SJCRH30 (cell line): ENCODE measurements at places on chromosomes 13 and 19. TPM values are rescaled to one million over a fixed set of nuclear protein-coding genes. Genes with fewer than 3 reads are reported as not detected.

Gene LILRA6
- total RNA-seq = not detected in 2 replicates

DNA sequence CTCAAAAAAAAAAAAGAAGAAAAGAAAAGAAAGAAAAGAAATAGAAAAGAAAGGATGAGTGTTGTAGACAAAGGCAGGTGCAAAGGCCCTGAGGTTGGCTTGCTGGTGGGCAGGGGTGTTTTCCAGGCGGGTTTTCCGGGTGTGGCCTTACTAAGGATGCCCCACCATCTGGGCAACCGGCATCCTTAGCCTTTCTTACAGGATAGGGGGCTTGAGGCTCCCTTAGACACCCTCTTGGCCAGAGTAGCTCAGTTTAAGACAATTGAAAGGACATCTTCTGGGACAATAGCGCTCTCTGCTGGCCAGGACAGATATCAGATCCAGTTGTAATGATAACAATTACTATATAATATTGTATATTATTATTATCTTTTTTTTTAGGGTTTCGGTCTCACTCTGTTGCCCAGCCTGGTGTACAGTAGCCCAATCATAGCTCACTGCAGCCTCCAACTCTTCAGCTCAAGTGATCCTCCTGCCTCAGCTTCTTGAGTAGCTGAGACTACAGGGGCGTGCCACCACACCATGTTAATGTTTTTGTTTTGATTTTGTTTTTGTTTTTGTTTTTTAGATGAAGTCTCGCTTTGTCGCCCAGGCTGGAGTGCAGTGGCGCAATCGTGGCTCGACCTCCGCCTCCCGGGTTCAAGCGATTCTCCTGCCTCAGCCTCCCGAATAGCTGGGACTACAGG is 1.4 kb upstream of the QTRT1 start:
- H3K36me3 ChIP-seq = no peaks in the 10 kb centered on the region
- H3K27me3 ChIP-seq = no peaks in the 10 kb centered on the region
- peak; percentile 81 for DNase-seq
- peaks cover 2% of the 10 kb centered on the region; the same call in 1 of the 2 replicates for H3K4me1 ChIP-seq

- peak; percentile 39 for DNase-seq
- no peaks in the 10 kb centered on the region for H3K36me3 ChIP-seq
- H3K27me3 ChIP-seq = no peaks in the 10 kb centered on the region
- peaks cover 3% of the 10 kb centered on the region for H3K4me1 ChIP-seq
- no peak overlapping the region for H3K27ac ChIP-seq
Measured at GRCh38 chr13:30577401-30577852, 40.3 kb upstream of the USPL1 start.

DNA sequence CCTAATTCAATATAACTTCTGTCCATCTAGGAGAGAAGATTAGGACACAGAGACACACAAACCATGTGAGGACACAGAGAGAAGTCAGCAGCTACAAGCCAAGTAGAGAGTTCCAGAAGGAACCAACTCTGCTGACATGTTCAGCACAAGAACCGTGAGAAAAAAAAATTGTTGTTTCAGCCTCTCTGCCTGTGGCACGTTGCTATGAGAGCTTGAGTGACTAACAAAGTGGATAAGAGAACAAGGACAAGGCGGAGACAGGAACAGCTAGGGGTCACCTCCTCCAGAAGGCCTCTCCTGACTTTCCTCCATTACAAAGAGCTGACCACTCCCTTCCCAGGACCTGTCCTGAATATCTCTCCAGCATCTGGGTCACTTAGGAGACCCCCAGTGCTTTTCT is 5.6 kb upstream of the SIGLEC12 start:
- H3K4me1 ChIP-seq = no peaks in the 10 kb centered on the region
- DNase-seq = no peak
- H3K27me3 ChIP-seq = no peaks in the 10 kb centered on the region
- H3K27ac ChIP-seq = no peak overlapping the region
- H3K36me3 ChIP-seq = no peaks in the 10 kb centered on the region

Gene ATXN8OS
- total RNA-seq = not detected in 2 replicates

DNA sequence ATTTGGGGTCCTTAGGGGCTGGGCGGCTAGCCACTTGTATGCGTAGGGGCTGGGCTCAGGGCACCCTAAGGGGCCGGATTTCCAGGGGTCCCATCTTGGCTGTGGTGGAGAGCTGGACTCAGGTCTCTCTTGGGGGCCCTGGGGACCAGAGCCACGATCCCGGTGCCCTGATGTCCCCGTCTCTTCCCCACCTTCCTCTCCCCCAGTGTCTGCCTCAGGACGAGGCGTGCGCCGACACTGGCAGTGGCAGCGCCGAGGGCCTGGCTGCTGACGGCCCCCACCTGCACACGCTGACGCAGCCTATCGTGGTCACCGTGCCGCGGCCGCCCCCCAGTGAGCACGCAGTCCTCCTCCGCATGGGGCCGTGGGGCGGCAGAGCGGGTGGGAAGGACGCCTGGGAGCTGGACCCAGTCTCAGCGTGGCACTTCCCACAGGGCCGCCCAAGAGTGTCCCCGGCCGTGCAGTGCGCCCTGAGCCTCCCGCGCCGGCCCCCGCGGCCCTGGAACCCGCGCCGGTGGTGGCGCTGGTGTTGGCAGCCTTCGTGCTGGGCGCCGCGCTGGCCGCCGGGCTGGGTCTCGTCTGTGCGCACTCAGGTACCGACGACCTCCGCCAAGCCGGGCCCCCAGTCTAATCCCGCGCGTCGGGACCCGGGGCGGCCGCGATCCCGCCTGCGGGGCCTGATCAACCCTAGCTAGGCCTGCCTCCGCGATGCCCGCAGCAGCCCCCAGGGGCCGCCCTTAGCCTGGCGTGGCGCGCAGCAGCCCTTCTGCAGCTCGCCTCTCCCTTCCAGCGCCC is 2.7 kb upstream of the SNAPC2 start:
- H3K4me3 ChIP-seq = no peak overlapping the region
- no peak for DNase-seq

DNA sequence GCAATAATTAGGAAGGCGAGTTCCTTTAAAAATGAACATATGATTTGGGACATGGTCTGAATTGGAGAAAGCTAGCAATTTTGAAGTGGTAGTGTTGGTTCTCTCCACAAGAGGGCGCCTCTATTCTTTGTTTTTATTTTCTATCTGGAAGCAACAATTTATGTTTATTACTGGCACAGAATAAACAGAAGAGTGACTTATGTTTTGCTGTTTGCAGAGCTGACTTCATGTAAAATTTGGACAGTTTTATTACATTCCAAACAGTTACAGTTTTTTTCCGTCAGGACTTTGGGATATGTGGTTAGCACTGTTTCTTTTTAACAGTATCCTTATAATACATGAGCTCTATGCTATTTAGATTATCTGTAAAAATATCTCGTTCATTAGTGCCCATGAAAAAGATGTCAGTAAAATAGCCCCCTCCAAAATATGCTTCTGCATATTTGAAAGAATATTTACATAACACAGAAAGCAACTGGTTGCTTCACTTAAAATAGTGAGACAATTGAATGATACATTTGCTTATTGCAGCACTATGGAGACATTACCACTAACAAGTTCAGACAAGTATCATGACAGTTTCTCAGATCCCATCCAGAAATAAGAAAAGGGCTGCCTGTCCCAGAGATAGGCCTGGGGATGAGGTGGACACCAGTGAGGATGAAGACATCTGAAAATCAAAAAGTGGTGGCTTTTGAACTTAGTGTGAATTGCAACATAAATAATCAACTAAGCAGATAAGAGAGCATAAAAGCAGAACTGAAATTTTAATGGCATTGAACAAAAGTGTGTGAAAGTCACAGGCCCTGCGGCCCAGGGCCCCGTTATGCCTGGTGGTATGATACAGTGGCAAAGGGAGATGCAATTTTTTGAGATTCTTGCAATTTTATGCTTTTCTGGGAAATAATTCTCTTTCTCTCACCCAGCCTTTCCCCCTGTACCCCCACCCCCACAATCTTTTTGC is 32.3 kb upstream of the FGF9 start:
- H3K27me3 ChIP-seq = peaks cover 3% of the 10 kb centered on the region; the same call in 1 of the 2 replicates
- no peak overlapping the region for H3K27ac ChIP-seq
- no peaks in the 10 kb centered on the region for H3K4me1 ChIP-seq
- no peaks in the 10 kb centered on the region for H3K36me3 ChIP-seq
- no peak for DNase-seq

GRCh38 chr13:78759704-78760103 is 100.7 kb upstream of the OBI1 start:
- H3K27ac ChIP-seq = no peak overlapping the region
- H3K4me1 ChIP-seq = peaks cover 22% of the 10 kb centered on the region
- no peaks in the 10 kb centered on the region for H3K36me3 ChIP-seq
- DNase-seq = no peak
- no peaks in the 10 kb centered on the region for H3K27me3 ChIP-seq

Gene CACNG8
- total RNA-seq = not detected in 2 replicates

Gene ACTL9
- not detected in 2 replicates for total RNA-seq

Gene PRRG2
- 0.51 and 0.58 TPM in 2 replicates for total RNA-seq

- H3K27me3 ChIP-seq = no peaks in the 10 kb centered on the region
- DNase-seq = no peak
Measured at GRCh38 chr13:87042946-87043345, 628.2 kb upstream of the SLITRK5 start.

- peak overlapping the region; percentile 55 for H3K27ac ChIP-seq
- H3K4me3 ChIP-seq = peak overlapping the region; percentile 73
- no peaks in the 10 kb centered on the region for H3K27me3 ChIP-seq
- H3K4me1 ChIP-seq = no peaks in the 10 kb centered on the region
- DNase-seq = peak; percentile 69
- peaks cover 6% of the 10 kb centered on the region; the same call in 1 of the 2 replicates for H3K36me3 ChIP-seq
Measured at GRCh38 chr19:53333066-53333462, 485 bp upstream of the ZNF845 start.

Gene C1QTNF9
- total RNA-seq = 0.05 TPM in 1 of 2 replicates, not detected in the other

Gene KIR3DL2
- total RNA-seq = not detected in 2 replicates

DNA sequence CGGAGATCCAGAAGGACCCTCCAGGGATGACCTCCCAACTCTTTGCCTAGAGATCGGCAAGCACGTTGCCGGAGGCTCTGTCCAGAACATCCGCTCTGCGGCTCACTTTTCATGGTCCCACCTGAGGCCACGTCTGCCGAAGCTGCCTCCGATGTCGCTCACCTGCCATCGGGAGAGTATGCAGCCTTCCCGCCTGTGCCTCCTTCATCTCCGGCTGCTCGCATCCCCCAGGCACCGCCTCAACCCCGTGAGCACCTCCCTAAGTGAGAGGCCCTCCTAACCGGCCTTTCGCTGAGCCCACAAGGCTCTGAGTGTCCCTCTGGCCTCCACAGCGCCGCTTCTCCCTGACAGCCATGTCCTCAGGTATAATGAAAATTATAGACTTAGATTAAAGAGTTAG is 275.1 kb downstream of the EFNB2 start:
- H3K4me3 ChIP-seq = no peak overlapping the region
- no peaks in the 10 kb centered on the region for H3K36me3 ChIP-seq
- no peak for DNase-seq
- no peaks in the 10 kb centered on the region for H3K4me1 ChIP-seq

GRCh38 chr13:36282821-36283432 is 14.7 kb downstream of the CCDC169 start:
- H3K27ac ChIP-seq = no peak overlapping the region
- DNase-seq = no peak
- H3K4me3 ChIP-seq = no peak overlapping the region
- no peaks in the 10 kb centered on the region for H3K27me3 ChIP-seq
- no peaks in the 10 kb centered on the region; the same call in 1 of the 2 replicates for H3K36me3 ChIP-seq

DNA sequence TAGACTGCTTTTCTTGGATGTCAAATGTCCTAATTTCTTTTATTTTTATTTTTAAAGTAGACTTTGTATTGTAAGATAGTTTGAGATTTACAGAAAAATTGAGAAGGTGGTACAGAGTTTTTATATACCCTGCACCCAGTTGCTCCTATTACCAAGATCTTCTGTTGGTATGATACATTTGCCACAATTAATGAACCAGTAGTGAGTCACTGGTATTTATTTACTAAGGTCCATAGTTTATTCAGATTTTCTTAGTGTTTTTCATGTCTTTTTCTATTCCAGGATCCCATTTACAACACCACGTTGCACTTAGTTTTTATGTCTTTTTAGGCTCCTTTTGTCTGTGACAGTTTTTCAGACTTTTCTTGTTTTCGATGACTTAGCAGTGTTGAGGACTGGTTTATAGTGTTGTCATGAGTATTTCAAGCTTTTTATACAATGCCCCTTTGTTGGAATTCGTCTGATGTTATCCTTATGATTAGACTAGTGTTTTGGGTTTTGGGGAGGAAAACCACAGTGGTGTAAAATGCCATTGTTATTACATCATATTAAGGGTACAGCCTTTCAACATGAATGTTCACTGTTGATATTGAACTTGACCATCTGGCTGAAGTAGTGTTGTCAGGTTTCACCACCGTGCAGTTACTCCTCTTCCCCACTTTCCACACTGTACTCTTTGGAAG is 35.9 kb downstream of the COG3 start:
- no peaks in the 10 kb centered on the region for H3K27me3 ChIP-seq
- peak; percentile 53 for DNase-seq
- peaks cover 12% of the 10 kb centered on the region for H3K4me1 ChIP-seq
- H3K27ac ChIP-seq = peak overlapping the region; percentile 78

- no peak overlapping the region for H3K4me3 ChIP-seq
- peaks cover 39% of the 10 kb centered on the region for H3K36me3 ChIP-seq
- no peaks in the 10 kb centered on the region for H3K27me3 ChIP-seq
Measured at GRCh38 chr19:43741075-43741825, 13.5 kb downstream of the SMG9 start.

- no peak overlapping the region for H3K27ac ChIP-seq
- DNase-seq = no peak
- no peaks in the 10 kb centered on the region for H3K36me3 ChIP-seq
- no peaks in the 10 kb centered on the region for H3K27me3 ChIP-seq
- H3K4me3 ChIP-seq = no peak overlapping the region
- no peaks in the 10 kb centered on the region for H3K4me1 ChIP-seq
Measured at GRCh38 chr19:7505288-7505681, 10.6 kb upstream of the ZNF358 start.

- no peak for DNase-seq
- H3K27ac ChIP-seq = no peak overlapping the region
- H3K27me3 ChIP-seq = no peaks in the 10 kb centered on the region
- no peaks in the 10 kb centered on the region for H3K4me1 ChIP-seq
- H3K36me3 ChIP-seq = no peaks in the 10 kb centered on the region
- no peak overlapping the region for H3K4me3 ChIP-seq
Measured at GRCh38 chr19:57672466-57672865, 3.7 kb downstream of the ZSCAN4 start.

Gene GDF15
- 17.5 and 27.1 TPM in 2 replicates for total RNA-seq

- no peaks in the 10 kb centered on the region for H3K36me3 ChIP-seq
- H3K27ac ChIP-seq = no peak overlapping the region
- DNase-seq = no peak
- no peak overlapping the region for H3K4me3 ChIP-seq
Measured at GRCh38 chr13:71721104-71721503, 145.9 kb downstream of the DACH1 start.

DNA sequence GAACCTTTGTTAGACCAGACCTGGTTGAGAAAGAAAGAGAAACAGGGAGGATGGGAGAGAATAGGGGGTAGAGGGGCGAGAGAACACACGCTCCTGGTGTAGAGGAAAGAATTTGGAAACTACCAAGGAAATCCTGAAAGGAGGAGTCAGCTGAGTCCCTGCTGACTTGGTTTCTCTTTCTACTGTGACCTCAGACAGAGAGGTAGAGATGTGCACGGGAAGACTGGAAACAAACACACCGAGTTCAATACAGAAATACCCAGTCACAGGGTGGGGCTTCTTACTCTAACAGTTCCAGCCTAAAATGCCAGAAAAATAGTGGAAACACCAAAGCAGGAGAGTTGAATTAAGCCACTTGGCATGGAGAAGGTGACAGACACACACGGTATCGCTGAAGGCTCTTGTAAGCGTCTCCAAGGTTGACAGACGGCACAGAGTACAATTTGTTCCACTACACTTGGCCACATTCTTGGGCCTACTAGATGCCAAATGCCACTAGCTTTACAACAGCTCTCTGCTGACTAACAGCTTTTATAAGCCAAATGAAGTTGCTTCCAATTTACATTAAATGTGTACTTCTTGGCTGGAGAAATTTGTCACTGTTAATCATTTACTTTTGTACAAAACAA is 28.1 kb downstream of the LATS2 start:
- peaks cover 7% of the 10 kb centered on the region for H3K36me3 ChIP-seq
- H3K27ac ChIP-seq = peak overlapping the region; percentile 24
- peaks cover 11% of the 10 kb centered on the region for H3K4me1 ChIP-seq
